ENCODE measurements at places on chromosomes 5 and 9.

- DNase-seq = no peak
- no peak overlapping the region for H3K4me3 ChIP-seq
- H3K27ac ChIP-seq = no peak overlapping the region
- H3K27me3 ChIP-seq = no peaks in the 10 kb centered on the region
Measured at GRCh38 chr5:158911693-158912363, 187.9 kb downstream of the EBF1 start.

- DNase-seq = no peak
- H3K4me3 ChIP-seq = no peak overlapping the region
- H3K36me3 ChIP-seq = no peaks in the 10 kb centered on the region
- H3K4me1 ChIP-seq = no peaks in the 10 kb centered on the region
- H3K27me3 ChIP-seq = no peaks in the 10 kb centered on the region
- H3K27ac ChIP-seq = no peak overlapping the region
Measured at GRCh38 chr9:95840074-95840473, 35.4 kb upstream of the ERCC6L2 start.

DNA sequence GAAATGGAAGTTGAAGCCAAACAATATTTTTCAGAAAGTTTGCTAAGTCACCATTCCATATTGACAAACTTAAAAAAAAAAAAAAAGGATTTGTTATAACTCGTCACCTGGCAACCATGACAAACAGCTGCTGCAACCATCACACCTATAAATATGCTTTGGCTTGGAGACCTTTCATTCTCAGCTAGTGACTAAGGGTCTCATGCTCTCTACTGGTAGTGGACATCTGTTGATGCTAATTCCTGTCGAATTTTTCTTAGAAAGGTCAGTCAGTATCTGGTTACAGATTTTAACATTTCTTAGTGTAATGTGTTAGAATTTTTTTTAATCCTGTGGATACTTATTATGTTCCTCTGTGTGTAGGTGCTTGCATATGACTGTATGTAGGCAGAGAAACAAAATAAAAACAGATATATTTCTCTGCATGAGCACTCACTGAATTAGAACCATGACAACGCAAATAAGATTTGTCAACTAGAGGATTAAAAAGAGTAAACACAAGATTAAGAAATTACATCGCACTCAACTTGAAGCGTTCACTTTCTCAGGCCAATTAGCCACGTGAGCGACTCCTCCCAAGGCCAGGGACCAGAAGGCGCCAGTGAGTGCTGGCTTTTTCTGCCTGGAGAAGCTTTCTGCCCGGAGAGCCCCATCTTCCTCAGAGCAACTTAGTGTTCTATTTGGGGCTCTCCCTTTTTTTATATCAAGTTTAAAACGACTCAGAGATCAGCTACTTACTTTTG is 27.0 kb upstream of the ZNF622 start:
- no peak overlapping the region for H3K27ac ChIP-seq
- DNase-seq = no peak
- no peak overlapping the region for H3K4me3 ChIP-seq
- H3K27me3 ChIP-seq = no peaks in the 10 kb centered on the region

GRCh38 chr9:79028101-79028500 is 543.7 kb upstream of the TLE4 start:
- no peak overlapping the region for H3K4me3 ChIP-seq
- H3K27ac ChIP-seq = no peak overlapping the region
- no peaks in the 10 kb centered on the region for H3K36me3 ChIP-seq
- 0 out of 2 replicates have a peak, but pooled peaks cover 4% of the 10 kb centered on the region for H3K4me1 ChIP-seq
- no peak for DNase-seq

DNA sequence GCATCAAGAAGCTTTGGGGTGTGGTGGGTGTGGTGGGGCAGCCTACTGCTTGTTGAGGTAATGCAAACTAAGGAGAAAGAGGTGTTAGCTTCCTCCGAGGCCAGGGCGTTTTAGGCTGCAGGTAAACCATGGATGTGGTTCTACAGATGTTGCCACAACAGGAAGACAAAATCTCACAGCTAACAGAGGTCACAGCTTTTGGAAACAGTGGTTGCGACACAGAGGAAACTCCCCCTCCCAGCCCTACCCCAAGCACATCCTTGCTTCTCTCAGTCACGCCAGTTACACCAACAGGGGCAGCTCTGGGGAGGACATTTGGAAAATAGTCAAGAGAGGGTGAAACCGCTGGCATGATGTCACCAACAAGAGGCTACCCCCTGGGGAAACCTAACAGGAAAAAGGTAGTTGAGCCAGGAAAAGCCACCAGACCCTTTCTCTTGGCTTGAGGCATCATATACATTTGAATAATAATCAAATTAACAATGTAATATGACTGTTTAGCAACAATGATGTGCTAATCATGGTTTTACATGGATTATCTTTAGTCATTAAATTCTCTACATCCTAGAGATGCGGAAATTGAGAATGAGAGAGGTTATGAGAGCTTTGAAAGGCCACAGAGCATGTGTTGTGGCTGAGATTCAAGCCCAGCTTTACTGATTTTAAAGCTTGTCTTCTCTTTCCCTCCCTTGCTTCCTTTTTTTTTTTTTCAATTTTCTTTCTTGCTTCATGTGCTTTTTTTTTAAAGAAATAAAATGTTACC is 82.2 kb upstream of the IL12B start:
- no peaks in the 10 kb centered on the region for H3K27me3 ChIP-seq
- H3K27ac ChIP-seq = no peak overlapping the region
- DNase-seq = no peak
- H3K4me1 ChIP-seq = no peaks in the 10 kb centered on the region

DNA sequence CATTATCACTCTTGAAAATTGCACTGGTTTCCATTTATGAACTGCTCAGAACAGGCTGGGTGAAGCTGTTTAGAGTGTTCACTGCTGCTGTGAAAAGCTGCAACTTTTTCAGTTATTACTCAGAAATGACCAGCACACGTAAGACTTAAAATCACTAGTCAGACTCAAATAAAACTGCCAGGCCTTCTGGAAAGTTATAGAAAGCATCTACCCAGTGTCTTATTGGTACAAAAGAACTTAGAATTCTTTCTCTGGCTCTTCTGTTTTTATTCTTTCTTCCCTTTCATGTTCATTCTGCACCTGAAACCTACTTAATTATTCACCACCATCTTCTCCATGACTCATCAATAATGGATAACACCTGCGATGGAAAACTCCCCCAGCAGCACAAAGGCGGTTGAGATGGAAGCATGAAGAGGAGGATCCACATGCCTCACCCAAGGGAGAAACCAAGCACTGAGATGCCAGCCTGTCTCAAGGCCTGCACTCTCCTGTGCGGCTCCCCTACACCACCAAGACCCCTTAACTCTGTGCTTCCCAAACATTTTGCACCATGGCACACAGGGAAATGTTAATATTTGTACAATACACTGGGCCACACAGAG is 171.9 kb downstream of the ENTREP1 start:
- H3K36me3 ChIP-seq = no peaks in the 10 kb centered on the region
- no peak overlapping the region for H3K27ac ChIP-seq
- no peaks in the 10 kb centered on the region for H3K27me3 ChIP-seq
- no peak overlapping the region for H3K4me3 ChIP-seq
- no peak for DNase-seq

DNA sequence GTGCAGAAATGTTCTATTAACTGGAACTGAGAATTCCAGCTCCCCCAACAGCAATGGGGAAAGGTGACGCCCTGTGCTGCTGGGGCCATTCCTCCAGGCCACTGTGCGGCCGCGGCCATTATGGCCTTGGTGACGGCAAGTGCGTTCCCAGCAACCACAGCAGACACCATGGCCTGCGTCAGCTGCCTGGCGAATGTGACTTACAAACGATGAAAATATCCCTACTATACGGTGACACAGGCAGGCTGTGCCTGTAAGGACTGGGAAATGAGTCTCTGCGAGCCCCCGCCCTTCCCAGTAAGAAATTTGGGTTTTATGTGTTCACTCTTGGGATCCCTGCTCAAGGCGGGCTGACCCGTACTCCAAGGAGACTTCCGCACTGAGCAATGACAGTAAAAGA is 20.6 kb downstream of the CLPTM1L start:
- peaks cover 64% of the 10 kb centered on the region for H3K36me3 ChIP-seq
- no peaks in the 10 kb centered on the region for H3K27me3 ChIP-seq
- DNase-seq = peak; percentile 10

DNA sequence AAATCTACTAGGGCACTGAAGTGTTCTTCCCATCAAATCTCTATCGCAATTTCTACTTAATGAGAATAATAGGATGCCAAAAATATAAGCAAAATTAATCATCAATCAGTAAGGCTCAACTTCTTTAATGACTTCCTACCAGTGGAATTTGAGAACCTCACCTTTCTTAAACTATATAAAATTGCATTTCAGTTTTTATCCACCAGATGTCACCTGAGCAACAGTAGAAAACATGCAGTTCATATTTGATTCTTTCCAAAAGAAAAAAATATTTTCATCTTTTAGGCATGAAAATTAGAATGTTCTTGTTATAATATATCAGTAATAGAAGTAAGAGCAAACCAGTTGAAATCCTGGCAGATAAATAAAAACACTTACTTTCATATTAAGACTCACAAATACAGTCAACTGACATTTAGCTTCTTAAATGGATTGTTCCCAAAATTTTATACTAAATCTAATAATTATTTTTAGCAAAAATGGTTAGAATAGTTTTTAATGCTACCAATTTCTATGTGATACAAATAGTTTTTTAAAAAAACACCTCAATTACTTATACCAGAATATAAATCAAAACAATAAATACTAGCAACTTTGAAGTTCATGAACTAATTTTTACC is 13.4 kb upstream of the CCDC112 start:
- no peak for DNase-seq
- H3K27ac ChIP-seq = no peak overlapping the region
- H3K4me1 ChIP-seq = no peaks in the 10 kb centered on the region
- no peaks in the 10 kb centered on the region for H3K27me3 ChIP-seq
- H3K4me3 ChIP-seq = no peak overlapping the region
- no peaks in the 10 kb centered on the region for H3K36me3 ChIP-seq

DNA sequence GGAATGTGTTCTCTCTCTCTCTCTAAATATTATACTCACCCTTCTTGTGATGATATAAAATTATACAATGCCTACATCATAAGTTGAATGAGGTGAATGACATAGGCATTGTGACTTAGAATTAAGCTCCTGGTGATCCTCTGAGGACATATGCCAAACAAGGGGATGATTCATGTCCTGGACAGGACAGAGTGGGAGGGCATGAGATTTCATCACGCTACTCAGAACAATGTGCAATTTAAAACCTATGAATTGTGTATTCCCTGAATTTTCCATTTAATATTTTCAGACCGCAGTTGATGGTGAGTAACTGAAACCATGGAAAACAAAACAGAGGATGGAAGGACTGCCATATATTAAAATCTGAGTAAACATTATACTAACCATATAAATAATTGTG is 782.2 kb upstream of the NUDT12 start:
- DNase-seq = no peak
- no peaks in the 10 kb centered on the region for H3K36me3 ChIP-seq
- no peak overlapping the region for H3K4me3 ChIP-seq
- H3K4me1 ChIP-seq = peaks cover 2% of the 10 kb centered on the region
- no peaks in the 10 kb centered on the region for H3K27me3 ChIP-seq

GRCh38 chr9:109681301-109681700 is 98.7 kb upstream of the PALM2AKAP2 start:
- H3K4me1 ChIP-seq = peaks cover 3% of the 10 kb centered on the region
- no peak overlapping the region for H3K27ac ChIP-seq
- no peaks in the 10 kb centered on the region for H3K36me3 ChIP-seq
- no peak overlapping the region for H3K4me3 ChIP-seq
- no peaks in the 10 kb centered on the region for H3K27me3 ChIP-seq

DNA sequence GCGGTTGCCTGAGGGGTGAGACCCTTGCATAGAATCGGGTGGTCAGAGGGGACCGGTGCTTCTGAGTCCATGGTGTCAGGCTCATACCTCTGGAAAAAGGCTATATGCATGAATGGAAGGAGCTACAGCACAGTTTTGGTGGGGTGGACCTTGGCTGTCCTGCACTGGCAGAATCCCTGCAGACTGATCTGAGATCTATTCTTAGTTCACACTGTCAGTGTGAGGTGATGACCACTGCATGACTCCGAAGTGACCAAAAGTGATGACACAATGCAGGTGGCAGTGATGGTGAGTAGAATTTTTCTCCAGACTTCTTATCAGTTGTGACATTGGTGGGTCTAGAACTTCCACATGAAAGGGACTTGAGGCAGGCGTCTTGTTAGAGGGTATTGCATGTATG is 105.2 kb upstream of the SLC28A3 start:
- H3K27me3 ChIP-seq = no peaks in the 10 kb centered on the region
- H3K27ac ChIP-seq = no peak overlapping the region
- no peak overlapping the region for H3K4me3 ChIP-seq
- no peaks in the 10 kb centered on the region for H3K36me3 ChIP-seq

DNA sequence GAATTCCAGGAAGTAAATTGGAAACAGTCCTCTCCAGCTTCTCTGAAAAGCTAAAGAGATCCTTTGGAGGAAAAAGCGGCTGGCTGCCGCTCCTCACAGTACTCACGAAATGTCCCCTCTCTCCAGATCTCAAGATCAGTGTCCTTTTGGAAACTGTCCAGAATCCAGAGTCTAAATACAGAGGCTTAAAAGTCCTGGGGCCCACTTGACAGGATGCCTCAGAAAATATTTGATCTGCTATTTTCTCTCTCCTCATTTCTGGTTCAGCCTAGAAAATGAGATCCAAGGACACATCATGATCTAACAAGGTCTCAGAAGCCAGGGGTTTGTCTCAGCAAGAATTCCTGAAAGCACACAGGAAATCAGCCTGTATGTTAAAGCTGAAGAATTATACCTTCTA is 7.2 kb downstream of the C1QTNF2 start:
- no peaks in the 10 kb centered on the region for H3K36me3 ChIP-seq
- H3K4me1 ChIP-seq = 0 out of 2 replicates have a peak, but pooled peaks cover 2% of the 10 kb centered on the region
- no peak for DNase-seq
- no peak overlapping the region for H3K4me3 ChIP-seq

GRCh38 chr5:38883842-38884241 is 38.0 kb downstream of the OSMR start:
- H3K36me3 ChIP-seq = 0 out of 2 replicates have a peak, but pooled peaks cover 2% of the 10 kb centered on the region
- no peak overlapping the region for H3K27ac ChIP-seq
- no peaks in the 10 kb centered on the region for H3K4me1 ChIP-seq
- H3K27me3 ChIP-seq = no peaks in the 10 kb centered on the region

- H3K27ac ChIP-seq = no peak overlapping the region
- H3K4me3 ChIP-seq = no peak overlapping the region
- H3K36me3 ChIP-seq = no peaks in the 10 kb centered on the region
- DNase-seq = no peak
- H3K4me1 ChIP-seq = no peaks in the 10 kb centered on the region
- H3K27me3 ChIP-seq = no peaks in the 10 kb centered on the region
Measured at GRCh38 chr5:102278231-102278630, 17.9 kb downstream of the SLCO4C1 start.

DNA sequence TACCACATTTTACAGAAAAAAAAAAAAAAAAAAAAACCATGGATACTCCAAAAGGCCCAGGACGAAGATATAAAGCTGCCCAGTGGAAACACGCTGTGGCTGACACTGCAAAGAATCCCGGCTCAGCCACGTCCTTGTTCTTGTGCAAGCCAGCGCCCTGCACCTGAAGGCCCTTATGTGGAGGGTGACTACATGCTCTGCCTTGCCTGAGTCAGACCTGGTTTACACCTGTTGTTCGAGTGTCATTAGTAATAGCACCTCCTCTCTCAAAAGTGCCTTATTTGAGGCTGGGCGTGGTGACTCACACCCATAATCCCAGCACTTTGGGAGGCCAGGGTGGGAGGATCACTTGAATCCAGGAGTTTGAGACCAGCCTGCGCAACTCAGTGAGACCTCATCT is 54.3 kb upstream of the ZSWIM6 start:
- no peak overlapping the region for H3K27ac ChIP-seq
- no peaks in the 10 kb centered on the region for H3K27me3 ChIP-seq
- no peaks in the 10 kb centered on the region for H3K36me3 ChIP-seq

- H3K27me3 ChIP-seq = no peaks in the 10 kb centered on the region
- H3K4me3 ChIP-seq = no peak overlapping the region
- H3K4me1 ChIP-seq = no peaks in the 10 kb centered on the region
Measured at GRCh38 chr5:91712718-91713117, 329.6 kb upstream of the ARRDC3 start.

Measured in H9 (cell line).